ENCODE measurements at places on chromosomes 7 and 10.

GRCh38 chr7:128027485-128027980 is 3.7 kb downstream of the LRRC4 start:
- DNase-seq = no peak

- DNase-seq = peak; percentile 88
These were observed 76.4 kb upstream of the CCNY start for GRCh38 chr10:35259769-35260397.

- no peak for DNase-seq
These were observed 19.0 kb upstream of the SLC16A12 start for GRCh38 chr10:89554433-89554832.

DNA sequence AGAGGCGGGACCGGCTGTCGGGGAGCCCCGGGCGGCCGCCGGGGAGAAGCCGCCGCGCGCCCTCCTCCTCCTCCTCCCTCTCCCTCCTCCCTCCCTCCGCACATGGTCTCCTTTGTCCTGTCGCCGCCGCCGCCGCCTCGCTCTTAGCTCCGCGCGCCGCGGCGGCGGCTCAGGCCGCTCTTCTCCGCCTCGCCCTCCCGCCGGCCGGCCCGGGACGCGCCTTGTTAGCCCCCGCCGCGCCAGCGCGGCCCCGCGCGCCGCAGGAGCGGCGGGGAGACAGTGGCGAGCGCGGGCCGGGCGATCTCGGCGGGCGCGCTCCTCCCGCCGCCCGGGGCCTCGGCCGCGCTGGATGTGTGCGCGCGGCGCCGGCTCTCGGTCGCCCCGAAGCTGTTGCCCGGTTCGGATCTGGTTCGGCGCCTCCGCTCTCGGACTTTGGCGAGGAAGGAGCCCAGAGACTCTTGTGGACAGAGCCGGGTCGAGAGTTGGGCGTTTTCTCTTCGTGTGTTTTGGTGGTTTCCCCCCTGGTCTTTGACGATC is 437.4 kb upstream of the GALNT17 start:
- DNase-seq = no peak

- DNase-seq = no peak
These were observed 9.9 kb downstream of the FAM237B start for GRCh38 chr7:90311175-90311574.

- DNase-seq = no peak
These were observed at the start of gene GPRIN2 for GRCh38 chr10:46556515-46557318. Gene GPRIN2 (minus strand): TSS chr10:46556658. CDS start chr10:46550736, 5,922 bp downstream.

- no peak for DNase-seq
These were observed 572.5 kb upstream of the FOXK1 start for GRCh38 chr7:4109481-4110110.

DNA sequence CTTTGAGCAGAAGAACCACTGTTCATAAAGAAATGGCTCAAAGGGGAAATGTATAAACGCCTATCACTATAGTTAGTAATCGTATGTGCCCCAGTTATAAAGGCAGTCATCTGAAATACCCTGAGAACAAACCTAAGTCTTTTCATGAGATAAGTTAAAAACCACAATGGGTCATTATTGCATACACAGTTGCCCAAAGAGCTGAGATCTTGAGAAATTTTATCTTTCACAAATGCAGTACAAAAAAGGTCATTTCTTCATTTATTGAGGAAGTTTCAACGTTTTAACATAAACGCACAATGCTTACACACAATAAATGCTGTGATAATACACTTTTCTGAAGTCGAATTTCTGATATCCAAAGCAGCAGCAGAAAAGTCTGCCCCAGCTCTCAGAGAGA is 114.4 kb downstream of the MICU1 start:
- DNase-seq = no peak

GRCh38 chr7:151925446-151926335 is 30.6 kb upstream of the GALNTL5 start:
- no peak for DNase-seq

- peak; percentile 68 for DNase-seq
These were observed 2.1 kb downstream of the SYNPO2L start for GRCh38 chr10:73653701-73654100.

- no peak for DNase-seq
These were observed 21.0 kb downstream of the GNA12 start for GRCh38 chr7:2823130-2823529.

DNA sequence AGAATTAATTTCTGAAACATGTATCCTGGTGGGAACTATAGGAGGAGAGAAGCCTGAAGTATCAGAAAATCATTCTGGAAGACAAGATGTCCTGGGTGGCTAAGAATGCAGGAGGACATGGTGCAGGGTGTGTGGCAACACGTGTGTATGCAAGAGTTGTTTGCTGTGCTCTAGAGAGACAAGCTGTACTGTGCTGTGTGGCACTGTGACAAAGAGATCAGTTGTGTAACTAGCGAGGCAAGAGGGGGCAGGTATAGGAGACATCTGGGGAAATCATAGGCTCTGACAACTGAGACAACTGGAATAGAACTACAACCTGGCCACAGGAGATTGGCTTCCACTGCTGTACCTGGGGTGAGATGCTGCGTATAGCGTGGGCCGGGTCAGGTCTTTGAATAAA is 9.3 kb downstream of the ITGA8 start:
- no peak for DNase-seq

DNA sequence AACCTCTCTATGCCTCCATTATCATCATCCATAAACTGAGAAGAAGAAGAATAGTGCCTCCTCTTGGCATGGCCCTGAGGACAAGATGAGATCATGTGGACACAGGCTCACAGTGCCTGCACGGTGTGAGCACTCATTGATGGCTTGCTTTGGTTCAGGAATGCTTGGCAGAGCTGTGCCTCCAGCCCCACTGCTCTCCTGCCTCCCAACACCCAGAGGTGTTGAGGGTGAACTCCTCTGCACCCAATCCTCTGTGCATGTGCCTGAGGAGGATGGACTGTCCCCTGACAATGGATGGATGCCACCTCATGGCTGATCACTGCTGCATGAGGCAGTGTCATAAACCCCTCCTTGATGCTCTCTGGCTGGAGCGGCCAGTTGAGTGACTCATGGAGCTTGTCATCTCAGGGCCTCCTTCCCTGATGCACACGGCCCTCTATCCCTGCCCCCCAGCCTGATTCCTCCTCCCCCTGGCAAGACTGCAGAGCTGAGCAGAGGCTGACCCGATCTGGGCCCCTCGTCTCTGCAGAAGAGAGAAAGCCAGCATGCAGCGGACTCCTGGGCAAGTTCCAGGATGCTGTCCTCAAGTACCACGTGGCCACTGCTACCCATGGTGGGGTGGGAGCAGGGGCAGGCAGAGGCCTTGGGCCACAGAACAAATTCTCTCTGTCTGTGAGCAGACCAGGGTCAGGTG is 136.3 kb downstream of the KCNMA1 start:
- DNase-seq = peak; percentile 74

DNA sequence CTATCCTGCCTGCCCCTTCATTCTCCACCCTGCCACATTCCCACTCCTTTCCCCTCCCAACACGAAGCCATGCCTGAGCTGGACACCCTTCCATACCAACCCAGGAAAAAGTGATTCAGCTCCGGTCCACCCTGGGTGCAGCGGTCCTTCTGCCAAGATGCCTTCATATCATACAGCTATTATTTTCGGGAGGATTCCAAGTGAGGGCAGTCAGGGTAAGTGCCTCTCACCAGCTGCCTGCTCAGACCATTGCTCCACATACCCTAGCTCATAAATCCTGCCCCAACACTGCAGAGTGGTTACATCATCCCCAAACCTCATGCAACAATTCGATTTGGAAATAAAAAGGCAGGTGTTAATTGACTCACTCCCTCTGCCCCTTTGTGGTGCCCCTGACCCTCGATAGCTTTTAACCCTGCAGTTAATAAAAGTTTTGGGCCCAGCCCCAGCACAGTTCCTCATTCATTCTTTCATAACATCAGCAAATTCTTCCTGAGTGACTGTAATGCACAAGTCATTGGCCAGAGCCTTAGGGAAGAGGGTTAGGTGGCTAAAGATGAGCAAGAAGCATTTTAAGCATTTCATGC is 42.6 kb downstream of the ZNF503 start:
- DNase-seq = peak; percentile 98

GRCh38 chr7:55410667-55411239 is 45.6 kb downstream of the LANCL2 start:
- no peak for DNase-seq

DNA sequence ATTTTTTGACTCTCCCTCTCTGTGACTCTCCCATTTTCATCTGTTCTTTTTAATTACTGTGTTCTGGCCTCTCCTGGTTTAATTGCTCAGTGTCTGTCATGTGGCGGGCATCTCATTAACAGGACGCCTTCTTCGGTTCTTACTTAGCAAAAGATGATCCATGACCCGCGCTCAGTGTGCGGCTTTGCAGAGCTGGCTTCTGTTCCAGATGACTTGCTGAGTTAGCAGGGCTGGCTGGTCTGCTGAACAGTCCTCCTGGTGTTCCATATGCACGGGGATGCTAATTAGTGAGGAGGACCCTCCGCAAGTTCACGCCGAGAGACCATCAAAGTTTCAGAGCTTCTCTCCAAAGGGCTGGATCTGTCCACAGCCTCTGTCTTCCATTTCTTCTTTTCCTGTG is 258.6 kb upstream of the MKI67 start:
- DNase-seq = no peak

DNA sequence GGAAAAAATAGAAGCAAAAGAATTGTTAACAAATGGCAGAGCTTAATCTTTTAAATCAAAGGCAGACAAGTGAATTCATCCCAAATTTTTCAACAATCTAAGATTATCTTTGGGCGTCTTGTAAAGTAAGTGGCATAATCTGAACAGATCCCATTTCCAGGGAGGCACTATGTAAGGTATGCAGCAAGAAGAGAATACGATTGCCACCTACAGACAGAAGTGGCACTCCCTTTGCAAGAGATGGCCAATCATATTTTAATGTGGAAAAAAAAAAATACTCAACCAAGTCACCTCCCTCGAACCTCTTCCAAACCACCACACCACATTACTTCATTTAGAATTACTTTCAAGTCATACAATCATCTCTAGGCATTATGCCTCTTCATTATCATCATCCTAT is 4.0 kb downstream of the GFRA1 start:
- DNase-seq = no peak

DNA sequence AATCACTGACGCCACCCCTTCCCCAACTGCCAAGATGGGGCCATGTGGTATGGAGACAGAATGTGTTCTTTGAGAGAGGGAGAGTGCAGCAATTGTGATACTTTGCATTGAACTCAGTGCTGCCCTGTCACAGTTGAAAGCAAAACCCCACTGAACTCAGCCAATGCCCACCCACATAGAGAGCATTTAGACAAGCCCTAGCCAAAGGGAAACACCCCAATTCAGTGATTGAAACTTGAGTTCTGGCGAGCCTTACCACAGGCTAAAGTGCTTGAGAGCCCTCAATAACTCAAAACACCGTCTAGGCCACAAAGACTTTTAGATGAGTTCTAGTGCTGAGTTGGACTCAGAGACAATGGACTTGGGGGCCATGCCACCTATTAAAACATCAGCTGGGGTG is 751.9 kb upstream of the POT1 start:
- DNase-seq = no peak

DNA sequence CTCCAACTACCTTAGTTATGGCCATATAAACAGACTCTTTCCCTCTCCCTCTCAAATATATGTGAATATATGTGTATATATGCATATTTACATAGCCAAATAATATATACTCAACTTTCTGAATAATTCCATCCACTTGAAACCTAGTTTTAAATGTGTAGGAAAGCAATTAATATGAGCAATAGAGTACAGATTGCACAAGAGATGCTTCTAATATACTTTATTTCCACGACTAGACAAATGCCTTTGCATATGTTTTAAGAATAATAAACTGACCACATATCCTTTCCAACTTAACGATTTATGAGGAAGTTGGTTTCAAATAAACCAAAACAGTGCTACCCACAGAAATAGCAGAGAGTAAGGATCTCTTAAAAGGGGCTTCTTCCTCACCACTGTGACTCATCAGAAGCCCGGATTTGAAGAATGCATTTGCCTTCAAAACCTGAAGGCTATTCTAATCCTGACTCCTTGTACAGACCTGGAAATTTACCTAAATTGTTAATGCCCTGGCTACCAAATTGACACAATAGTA is 266.3 kb downstream of the AHR start:
- peak; percentile 33 for DNase-seq

- no peak for DNase-seq
These were observed 23.7 kb upstream of the ELOVL3 start for GRCh38 chr10:102202386-102202785.

GRCh38 chr7:20005081-20005480 is 212.1 kb downstream of the MACC1 start:
- no peak for DNase-seq

DNA sequence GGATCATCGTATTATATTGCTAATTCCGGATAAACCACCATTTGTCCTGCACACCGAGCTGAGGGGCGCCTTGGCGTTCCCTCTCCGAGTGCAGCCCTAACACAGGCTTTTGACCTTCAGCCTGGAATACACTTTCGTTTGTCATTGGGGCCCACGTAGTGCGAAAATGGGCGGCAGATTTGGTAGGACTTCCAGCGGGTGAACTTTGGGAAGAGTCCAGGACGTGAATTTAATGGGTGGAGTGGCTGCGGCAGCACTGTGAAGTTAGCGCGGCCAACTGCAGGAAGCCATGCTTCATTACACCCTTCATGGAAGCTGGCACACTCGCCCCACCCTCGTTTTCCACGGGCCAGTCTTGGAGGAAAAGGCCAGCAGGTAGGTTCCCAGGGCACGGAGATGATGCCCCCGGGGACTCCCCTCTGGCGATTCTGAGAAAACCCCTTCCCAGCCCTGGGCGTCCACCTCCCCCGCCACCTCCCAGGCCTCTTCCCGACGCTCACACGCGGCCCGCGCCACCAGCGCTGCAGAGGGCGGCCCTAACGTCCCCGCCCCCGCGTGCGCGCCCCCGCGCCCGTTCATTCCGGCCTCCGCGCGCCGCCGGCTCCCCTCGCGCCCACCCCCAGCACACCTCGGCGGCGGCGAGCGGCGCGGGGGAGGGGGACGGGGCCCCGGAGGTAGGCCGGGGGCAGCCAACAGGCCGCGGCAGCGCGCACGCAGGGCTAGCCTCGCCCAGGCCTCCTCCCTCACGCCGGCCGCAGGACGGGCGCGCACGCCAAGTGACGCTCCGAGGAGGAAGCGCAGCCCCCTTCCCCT is at the start of gene MLLT10:
Gene MLLT10, plus strand, starts transcription at position 766 of the 813 bp plus-strand sequence. CDS start 413 bp downstream, outside the sequence.
- peak; percentile 96 for DNase-seq

- DNase-seq = no peak
These were observed 167.4 kb downstream of the TEX36 start for GRCh38 chr10:125515571-125515970.

GRCh38 chr10:132078746-132079345 is 13.1 kb downstream of the JAKMIP3 start:
- no peak for DNase-seq

GRCh38 chr7:32116436-32116835 is 46.2 kb upstream of the PDE1C start:
- DNase-seq = no peak

DNA sequence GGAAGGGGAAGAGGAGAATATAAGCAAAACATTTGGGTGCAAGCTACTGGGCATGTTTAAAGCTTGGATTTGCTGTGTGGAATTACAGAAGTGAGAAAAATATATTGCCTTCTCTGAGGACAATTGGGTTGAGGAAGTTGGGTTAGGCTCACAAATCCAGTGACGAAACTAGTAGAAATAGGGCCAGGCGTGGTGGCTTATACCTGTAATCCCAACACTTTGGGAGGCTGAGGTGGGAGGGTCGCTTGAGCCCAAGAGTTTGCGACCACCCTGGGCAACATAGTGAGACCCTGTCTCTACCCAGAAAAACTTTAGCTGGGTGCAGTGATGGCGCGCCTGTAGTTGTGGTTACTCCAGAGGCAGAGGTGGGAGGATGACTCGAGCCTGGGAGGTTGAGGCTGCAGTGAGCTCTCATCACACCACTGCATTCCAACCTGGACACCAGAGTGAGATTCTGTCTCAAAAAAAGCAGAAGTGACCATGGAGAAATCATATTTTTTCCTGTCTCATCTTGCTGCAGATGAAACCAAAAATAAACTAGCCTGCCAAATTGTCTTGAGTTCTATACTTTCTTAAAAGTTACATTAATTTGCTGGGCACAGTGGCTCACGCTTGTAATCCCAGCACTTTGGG is 22.4 kb downstream of the NRBF2 start:
- DNase-seq = no peak

All from NCI-H226 (cell line).